ENCODE measurements at places on chromosomes 16 and 17.
A peak's percentile ranks its signal among the peaks of the same experiment; 100 is the strongest.

DNA sequence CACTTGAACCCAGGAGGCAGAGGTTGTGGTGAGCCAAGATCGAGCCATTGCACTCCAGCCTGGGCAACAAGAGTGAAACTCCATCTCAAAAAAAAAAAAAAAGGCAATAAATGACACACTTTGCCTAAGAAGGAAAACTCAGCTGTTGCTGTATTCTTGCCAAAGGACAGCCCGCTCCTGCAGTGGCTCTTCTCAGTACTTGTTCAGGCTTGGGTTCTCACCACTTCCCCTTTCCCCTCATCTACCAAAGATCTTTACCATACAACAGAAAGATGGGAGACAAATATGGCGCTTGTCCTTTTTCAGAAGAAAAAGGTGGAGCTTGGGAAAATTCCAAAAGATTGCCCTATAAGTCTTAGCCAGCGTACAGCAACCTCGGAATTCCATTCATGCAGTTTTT lies 58.5 kb downstream of the MYH13 start:
- DNase-seq = no peak

- no peak for DNase-seq
Observed at GRCh38 chr17:10724546-10725195, 5.2 kb downstream of the TMEM220 start.

- DNase-seq = no peak
Observed at GRCh38 chr16:28217326-28217725, 5.6 kb upstream of the XPO6 start.

GRCh38 chr17:36127199-36127893 lies 23.7 kb downstream of the CCL4 start:
- no peak for DNase-seq

DNA sequence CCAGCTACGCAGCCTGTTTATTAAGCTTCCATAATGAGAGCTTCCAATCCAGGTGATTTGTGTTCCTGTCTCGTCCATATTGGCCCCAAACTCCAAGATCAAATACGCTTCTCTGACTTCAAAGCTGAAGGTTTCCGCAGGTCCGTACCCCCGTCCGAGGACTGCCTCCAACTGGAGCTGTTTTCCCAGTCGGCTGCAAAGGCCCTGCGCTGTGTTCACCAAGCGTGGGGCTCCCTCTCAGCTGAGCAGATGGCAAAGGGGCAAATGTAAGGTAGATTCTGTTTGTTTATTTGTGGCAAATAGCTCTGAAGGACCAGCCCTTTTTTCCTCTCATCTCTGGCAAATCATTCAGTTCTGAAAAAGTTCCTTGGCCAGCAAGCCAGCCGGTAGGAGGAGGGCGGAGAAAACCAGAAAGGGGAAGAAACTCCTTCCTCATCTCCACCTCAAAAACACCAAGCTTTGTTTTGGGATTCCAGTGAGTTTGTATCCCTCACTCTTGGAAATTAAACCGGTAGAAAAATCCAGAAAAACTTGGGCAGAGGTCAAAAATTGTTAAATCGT lies 35.2 kb downstream of the NXN start:
- DNase-seq = no peak

DNA sequence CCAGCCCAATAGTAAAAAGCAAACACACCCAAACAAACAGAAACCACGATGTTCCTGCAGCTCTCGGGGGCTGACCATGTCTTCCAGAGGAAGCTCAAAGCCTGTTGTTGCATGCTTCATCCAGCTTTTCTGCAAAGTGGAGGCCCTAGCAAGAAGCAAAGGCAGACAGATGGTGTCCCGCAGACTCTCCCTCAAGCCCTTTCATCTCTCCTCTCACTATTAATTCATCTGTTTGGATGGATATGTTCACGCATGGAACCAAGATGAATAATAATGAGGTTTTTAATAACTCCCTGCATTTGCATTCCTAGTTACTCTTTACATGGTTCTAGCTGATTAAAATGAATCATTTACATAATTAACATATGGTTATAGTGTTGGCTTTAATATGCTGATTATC lies 36.6 kb downstream of the RBFOX1 start:
- DNase-seq = no peak

DNA sequence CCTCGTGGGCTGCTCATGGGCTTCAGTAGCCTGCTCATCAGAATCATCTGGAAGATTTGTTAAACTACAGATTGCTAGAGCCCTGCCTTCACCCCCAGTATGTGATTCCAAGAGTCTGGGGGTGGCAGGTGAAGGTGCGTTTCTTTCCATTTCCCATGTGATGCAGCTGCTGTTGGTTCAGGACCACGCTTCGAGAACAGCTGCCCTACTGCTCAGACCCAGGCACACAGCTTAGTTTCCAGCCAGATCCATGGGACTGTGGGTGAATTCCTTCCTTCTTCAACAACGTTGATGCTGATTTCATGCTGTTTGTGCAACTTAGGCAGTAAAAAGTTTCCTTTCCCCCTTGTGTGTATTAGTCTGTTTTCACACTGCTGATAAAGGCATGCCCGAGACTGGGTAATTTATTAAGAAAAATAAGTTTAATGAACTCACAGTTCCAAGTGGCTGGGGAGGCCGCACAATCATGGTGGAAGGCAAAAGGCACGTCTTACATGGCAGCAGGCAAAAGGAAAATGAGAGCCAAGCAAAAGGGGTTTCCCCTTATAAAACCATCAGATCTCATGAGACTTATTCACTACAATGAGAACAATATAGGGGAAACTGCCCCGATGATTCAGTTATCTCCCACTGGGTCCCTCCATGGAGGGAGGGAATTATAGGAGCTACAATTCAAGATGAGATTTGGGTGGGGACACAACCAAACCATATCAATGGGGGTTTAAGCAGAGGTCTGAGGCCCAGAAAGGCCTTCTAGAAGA lies 159.2 kb downstream of the XYLT1 start:
- no peak for DNase-seq

DNA sequence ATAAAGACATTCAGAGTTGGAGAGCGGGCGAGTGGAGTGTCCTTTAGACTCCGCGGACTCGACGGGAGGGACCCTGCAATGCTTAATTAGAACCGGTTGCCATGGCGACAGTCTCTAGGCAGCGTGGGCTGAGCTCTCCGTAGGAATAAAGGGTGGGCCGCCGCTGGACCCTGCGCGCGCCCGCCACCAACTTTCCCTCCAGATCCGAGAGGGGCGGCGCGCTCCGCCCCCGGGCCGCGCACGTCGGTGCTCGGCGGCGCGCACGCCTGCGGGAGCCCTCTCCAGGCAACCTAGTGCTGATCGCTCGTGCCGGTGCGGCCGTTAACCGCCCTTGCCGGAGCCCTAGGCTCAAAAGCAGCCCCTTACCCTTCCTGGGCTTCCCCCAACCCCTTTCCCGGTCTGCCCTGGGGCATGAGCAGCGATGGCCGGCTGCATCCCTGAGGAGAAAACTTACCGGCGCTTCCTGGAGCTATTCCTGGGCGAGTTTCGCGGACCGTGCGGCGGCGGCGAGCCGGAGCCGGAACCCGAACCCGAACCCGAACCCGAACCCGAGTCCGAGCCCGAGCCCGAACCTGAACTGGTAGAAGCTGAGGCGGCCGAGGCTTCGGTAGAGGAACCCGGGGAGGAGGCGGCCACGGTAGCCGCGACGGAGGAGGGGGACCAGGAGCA lies at the start of gene PPM1E:
PPM1E (plus strand) TSS at position 278 of the 669 bp plus-strand sequence.
- DNase-seq = no peak

DNA sequence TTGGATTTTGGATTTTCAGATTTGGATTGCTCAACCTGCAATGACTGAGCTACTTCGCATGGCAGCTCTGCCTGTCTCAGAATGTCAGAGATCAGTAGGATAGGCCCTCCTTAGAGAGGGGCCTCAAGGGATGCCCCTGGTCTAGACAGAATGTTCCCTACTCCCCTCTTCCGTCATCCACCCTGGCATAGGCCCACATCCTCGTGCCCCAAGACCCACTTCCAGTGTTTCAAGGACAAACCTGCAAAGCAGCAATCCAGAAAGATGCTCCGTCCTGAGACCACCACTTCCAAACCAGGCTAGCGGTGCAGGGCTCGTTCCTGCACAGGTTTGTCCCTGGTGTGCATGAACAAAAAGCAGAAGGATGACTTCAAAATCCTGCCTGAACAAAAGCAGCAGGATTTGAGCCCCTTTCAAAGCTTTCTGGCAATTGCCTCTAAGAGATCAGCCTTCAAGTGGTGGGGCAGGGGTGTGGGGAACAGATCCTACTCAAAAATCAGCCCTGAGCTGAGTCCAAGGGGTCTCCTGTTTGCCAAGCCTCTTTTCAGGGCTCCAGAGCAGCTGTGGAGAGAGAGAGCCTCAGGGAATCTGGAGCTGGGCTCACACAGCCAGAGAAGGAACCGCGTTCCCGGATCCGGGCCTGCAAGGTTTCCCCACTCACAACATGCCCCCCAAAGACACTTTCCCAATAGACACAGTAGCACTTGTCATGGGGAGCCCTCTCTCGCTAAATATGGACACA lies 121.1 kb downstream of the SOCS1 start:
- no peak for DNase-seq

DNA sequence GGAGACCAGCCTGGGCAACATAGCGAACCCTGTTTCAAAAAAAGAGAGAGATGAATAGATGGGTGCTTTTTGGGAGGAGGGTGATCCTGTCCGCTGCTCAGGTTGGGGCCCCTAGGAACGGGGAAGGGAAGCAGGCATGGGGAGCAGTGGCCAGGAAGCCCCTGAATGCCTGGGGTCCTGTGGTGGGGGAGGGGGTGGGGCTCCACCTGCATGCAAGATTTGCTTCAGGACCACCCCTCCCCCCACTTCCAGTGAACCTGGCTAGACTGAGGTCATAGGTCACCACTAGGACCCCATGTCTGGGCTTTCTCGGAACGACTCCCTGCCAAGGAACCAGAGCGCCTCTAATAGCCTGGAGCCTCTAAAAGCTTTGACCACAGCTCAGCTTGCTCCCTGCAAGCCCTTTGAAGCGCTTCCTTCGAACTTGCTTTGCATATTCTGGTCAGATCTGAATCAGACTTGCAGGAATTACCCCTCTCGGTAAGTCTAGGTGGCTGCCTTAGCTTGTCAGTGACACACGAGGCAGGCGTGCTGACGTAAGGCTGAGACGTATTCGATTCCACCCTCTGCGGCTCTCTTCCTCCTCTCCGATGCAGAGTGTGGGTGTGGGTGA lies 3.7 kb downstream of the SOCS3 start:
- no peak for DNase-seq

GRCh38 chr16:87702325-87702811 lies 63.4 kb downstream of the KLHDC4 start:
- DNase-seq = no peak

DNA sequence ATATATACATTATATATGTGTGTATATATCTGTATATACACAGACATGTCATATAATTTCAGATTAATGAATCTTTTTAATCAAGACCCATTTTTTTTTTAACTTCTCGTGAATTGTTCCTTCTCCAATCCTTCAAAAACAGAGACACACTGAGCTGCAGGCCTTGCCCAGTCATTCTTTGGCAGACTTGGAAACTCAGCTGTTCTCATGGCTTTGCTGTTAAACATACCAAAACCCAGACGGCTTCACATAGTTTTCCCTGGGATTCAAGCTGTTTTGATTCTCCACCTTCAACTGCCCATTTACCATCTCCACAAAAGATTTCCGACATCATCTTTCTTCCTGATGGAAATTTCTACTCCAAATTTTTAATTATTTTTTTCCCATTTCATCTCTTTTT lies 148.7 kb downstream of the KCNJ2 start:
- no peak for DNase-seq

DNA sequence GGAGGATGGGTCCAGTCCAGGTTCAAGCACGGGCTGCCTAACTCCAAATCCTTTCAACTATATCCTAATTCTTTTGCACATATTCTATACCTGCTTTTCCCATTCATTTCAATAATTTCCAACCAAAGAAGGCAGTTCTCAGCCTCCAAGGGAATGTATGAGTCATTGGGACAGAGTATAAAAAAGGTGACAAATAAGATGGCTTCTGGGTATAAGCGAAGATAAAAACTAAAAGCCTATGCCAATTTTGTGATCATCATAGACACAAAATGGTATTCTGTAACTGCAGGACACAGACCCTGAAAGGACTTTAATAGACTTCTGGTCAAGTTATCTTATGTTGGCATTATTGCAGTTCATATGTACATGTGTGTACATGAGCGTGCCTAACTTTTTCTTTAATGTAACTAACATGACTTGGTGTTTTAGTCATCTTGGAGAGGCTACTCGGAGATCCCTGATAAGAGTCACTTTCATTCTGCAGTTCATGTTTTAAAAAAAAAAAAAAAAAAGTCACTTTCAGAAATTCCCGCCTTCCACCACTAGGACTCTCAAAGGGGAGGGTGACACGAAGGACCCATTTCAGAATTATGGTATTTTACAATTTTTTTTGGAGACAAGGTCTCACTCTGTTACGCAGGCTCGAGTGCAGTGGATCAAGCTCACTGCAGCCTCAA lies 17.3 kb downstream of the COG1 start:
- DNase-seq = no peak

DNA sequence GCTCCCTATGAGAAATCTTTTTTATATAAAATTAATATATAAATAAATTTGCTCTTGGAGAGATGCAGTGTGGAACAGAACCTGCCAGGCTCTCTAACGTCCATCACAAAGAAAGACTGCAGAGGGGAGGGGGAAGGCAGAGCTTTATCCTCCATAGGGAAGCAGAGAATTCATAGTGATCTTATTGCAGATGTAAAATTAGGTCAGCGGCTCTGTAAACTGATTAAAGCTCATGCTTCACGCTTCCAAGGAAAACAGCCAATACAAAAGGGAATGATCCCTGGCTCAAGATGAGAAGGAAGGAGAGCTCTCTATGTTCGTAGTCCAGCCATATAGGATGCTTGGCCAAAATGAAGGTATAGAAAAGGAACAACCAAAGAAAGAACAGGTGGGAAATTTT lies 532.3 kb upstream of the PSMD7 start:
- DNase-seq = no peak

GRCh38 chr17:38900978-38901656 lies 24.3 kb upstream of the LASP1NB start:
- peak; percentile 75 for DNase-seq

DNA sequence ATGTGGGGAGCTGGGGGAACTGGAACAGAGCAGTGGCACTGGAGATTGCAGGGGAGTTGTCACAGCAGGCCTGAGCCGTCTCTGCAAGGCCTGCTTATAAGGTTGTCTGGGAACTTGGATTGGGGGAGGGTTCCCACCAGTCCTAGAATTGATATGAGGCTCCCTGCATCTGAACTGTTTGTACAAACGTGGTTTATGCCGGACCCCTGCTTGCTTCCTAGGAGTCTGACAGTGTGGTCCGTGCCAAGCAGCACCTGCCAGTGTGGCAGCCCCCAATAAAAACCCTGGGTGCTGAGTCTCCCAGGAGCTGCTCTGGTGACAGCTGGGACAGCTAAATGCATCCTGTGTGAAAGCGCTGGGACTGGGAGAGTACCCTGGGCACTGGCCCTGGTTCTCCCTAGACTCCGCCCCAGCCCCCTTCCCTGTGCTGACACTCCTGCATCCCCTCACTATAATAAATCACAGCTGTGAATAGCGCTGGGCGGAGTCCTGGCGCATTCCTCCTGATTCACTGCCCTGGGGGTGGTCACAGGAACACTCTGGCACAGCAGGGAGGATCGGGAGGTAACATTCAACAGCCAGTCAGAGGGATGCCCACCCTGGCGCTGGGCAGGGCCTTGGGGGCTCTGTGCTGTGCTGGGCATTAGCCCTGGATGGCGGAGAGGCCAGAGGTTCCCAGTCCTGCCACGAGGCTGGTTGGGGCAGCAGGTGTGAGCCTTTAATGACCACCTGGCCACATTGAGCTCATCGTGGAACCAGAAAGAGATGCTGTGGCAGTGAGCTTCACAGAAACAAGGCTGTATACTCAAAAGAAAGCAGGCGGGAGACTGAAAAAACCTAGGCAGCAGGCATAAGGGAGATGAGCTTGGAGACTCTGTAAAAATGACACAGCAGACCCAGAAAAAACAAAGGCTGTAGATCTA lies 45.6 kb downstream of the RMI2 start:
- DNase-seq = no peak

Data from BJ (cell line).